Stimulated activated CD8-positive, alpha-beta memory T cell treated with anti-CD3 and anti-CD28 coated beads, Interleukin-4, amount 100 ng/mL, for 1 hour (primary cell): ENCODE measurements at places on chromosomes 1 and 21.

- DNase-seq = no peak
Observed at GRCh38 chr1:93588206-93588605, 93.4 kb downstream of the BCAR3 start.

GRCh38 chr1:237296861-237297260 lies 254.9 kb downstream of the RYR2 start:
- DNase-seq = no peak

DNA sequence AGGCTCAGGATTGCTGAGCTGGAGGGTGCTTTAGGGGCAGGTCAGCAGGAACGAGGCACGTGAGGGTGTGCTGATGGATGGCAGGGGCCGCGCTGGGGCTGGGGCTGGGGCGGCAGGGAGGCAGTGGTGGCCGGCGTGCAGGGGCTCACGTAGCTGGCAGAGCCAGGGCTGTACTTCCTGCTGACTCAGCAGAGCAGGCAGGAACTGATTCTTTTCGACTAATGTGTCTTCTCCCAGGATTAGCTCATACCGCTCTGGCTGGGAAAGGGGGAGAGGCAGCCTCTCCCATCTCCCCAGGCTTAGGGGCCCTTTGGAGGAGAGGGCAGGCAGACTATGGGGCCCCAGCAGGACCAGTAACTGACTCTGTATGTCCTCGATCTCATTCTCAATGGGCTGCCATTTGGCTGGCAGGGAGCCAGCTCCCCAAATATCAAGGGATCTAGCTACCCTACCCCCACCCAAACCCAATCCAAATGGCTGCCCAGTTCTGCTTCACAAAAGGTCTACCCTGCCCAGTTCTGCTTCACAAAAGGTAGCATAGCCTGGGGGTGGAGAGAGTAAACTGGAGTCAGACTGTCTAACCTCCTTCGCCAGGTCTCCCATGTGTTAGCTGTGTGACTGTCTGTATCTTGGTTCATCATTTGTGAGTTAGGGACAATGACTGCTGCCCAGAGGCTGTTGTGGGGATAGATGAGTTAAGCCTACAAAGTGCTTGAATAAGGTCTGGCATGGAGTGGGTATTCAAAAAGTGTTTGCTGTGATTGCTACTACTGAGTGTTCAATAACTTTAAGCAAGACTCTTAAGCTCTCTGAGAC lies 100.1 kb upstream of the SLC2A1 start:
- no peak for DNase-seq

DNA sequence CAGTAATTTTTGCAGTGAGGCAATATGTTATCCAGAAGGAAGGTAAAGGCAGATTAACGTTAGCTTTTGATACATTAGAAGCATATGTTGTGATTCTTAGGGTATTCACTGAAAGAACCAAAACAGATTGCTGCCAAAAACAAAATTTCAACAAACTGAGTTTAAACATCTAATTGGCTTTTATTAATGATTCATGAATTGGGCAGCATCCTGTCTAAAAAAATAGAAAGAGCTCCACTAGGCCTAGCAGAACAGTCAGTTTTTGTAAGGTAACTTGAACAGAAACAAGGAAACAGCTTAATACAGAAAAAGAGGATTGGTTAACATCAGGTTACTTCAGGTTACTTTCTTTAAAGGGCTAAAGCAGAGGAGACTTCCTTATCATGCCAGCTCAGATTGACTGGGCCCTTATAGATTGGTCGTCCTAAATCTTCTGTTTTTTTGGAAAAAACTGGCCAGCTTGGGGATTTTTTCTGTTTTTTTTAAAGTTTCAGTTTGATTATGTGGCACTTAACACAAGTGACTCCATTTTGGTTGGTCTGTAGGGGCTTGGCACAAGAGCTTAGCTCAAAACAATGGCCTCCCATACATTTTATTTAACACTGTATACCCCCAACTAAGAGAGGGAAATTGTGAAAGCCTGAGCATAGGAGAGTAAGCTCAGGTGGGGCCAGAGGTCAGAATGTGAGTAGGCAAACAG lies 36.8 kb upstream of the GALNT2 start:
- no peak for DNase-seq

GRCh38 chr1:10598389-10598702 lies 123.6 kb downstream of the PEX14 start:
- no peak for DNase-seq

DNA sequence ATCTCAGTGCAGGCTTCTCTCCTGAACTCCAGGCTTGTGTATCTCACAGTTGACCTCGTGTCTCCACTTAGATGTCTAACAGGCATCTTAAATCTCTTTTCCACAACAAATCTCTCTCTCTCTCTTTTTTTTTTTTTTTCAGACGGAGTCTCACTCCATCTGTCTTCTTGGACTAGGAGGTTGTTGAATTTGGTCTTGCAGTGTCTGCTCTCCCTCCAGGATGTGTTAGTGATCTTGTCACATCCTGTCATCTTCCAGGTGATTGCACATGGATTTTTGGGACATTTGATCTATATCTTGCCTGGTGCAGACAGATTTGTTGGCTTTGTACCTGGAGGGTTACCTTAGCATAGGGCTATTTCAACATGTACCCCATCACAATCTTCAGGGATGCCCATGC lies 26.5 kb upstream of the KCNA10 start:
- no peak for DNase-seq

DNA sequence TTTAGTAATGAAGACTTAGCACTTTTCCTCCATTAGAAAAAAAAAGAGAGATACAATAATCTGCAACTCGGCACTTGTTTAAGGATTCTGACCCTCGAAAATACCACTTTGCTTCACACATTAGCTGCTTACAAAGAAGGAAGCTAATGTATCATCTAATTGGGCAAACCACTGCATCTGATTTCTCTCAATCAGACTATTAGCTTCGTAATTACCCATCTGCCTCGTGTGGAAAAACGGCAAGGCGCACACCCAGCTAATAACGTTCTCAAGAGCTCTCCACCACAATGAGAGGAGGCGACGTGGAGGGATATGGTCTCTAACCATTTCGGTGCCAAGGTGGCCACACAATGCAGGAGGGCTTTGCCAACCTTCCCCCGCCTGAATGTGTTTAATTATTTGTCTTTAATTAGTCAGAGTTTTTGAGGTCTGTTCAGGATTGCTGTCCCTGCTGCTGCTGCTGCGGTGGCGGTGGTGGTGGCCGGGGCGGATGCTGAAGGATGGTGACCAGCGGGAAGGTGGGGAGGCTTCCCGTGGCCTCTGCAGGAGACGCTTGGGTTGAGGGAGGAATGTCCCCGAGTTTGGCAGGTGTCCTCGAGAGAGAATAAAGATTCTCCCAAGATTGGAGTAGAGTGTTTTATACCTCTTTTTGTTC lies 374.5 kb downstream of the RPS6KC1 start:
- no peak for DNase-seq

DNA sequence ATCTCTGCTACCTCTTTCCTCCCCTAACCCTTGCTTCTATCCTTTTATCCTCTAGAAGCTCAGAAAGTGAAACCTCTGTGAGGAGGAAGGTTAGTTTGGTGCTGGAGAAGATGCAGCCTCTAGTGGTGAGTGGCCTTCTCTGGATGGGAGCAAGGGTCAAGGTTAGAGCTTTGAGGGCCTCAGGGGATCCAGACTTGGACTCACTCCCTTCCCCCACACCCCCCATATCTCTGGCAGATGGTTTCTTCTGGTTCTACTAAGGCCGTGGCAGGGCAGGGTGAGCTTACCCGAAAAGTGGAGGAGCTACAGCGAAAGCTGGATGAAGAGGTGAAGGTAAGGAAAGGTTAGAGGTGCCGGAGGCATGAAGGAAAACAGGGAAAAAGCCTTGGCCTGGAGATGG lies 9.2 kb downstream of the CGN start:
- no peak for DNase-seq

DNA sequence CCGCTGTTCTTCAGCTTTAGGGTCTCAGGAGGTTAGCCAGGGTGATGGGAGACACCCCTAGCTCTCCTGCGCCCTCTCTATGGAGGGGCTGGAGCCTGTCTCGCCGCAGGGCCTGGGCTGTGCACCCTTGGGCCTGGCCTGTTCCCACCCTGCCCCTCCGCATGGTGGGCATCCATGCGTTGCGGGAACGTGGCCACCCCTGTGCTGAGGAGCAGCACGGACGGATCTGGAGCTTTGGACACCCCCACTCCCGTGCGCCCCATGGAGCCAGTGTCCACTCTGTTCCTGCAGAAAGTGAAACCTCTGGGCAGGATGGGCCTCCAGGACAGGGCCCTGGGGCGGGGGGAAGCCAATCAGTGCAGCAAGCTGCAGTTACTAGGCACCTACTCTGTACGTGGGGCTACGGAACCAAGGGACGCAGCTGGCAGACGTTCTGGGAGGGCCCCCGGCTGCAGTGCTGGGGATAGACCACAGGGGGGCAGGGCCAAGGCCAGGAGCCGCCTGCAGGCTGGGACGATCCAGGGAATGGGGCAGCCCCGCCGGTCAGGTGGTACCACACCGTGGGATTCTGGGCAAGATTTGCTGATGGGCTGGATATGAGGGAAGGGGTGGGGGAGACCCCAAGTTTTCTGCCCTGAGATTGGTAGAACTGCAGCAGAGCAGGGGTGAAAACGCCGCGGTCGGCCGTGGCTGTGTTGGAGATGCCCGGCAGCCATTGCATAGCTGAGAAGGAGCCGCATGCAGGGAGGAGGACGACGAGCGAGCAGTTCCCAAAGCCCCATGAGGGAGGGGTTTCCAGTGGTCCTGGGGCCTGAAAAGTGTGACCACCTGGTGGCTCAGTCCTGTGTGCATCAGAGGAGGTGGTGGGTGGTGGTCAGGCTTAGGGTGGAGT lies 43.3 kb downstream of the TP73 start:
- DNase-seq = no peak

DNA sequence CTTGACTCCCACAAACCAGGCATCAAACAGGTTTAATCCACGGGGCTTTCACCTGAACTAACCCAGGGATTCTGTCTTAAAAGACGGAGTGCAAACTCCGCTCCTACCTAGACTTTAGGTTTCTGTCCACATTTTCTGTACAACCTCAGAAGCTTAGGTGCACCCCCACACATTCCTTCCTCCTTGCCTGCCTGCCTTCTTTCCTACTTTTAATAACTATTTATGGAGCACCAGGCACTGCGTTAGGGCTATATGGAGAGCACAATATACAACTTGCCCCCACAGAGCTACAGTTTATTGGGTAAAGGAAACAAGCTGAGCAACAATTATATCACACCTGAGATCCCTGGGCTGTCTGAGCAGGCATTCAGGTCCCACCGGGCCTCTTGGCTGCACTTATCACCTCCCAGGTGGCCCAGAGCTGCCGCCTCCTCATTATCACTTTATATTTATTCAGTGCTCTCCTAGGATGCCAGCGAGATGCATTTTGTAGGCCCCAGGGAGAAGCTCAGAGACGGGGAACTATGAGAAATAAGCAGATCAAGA lies 64.1 kb downstream of the DNTTIP2 start:
- no peak for DNase-seq

DNA sequence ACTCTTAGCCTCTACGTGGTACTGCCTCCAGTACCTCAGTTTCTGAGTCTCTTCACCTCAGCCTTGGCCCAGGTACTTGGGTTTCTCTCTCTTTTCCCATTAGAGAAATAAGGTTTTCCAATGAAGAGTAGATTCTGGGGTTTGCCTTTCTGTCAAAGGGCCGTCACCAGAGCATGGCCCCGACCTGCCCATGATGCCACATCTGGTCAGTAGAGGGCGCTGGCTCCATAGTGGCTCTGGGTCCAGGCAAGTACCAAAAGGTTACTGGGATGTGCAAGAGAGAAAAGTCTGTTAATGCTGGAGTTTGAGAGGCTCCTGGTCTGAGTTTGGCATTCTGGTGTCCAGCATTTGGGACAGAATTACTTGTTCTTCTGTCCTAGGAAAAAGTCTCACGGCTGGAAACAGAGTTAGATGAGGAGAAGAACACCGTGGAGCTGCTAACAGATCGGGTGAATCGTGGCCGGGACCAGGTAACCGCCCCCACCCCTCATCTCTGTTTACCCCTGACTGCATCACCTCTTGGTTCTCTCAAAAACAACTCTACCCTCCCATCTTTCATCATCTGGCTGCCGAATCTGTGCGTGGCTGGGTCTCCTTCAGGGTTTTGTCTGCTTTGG lies 5.3 kb upstream of the TUFT1 start:
- DNase-seq = peak; percentile 50
